Lung (tissue), 17 donors: ENCODE measurements at places on chromosomes 2 and 18.

DNA sequence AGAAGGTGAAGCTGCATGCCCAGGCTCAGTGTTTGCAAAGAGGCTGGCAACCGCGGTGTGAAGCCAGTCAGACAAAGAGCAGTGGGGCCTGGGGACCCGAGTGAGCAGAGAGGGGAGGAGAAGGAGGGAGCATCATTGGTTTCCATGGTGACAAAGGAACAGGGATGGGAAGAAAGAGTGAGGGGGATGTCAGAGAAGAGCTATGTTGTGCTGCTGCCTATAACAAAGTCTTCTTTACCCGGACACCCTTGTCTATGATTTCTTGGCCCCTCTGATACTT, 14.5 kb downstream of the TMEM247 start:
- DNase-seq, result no peak

DNA sequence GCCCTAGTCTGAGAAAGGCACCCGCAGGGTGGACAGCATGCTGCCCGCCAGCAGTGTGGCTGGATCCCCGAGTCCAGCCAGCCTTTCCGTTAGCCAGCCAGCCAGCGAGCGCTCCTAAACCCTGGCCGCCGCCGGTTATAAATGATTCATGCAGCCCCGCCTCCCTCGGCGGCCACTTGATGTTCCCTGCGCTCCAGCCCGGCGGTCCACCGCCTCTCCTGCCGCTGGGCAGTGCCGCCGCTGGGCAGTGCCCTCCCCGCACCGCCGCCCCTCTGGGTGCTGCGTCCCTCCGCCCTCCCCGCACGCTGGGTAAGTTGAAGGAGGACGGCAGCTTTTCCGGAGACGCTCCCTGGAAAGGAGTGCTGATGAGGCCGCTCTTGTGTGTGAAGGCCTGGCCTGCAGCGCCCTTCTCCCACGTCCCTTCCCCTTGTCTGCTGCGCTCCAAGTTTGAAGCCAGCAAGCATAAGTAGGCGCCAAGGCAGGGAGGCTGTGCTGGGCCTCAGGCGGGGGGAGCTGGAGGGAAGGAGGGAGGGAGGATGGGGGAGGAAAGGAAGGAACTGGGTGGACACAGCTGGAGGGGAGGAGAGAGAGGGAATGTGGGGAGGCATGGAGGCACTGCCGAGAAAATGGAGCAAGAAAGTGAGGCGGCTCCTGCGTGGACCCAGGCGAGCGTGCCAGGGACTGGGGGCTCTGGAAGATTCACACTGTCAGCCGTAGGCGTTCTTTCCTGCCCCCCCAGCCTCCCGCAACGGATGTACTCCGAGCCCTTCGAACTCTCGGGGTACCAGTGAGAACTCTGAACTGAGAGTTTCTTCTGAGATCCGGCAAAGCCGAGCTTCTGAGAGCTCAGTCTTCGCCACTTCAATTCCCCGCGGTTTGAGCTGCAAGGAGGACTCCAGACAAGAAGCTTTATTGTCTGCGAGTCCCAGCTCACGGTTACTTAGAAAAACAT, 131.9 kb downstream of the GLI2 start:
- peak; percentile 92 for DNase-seq

GRCh38 chr2:109694190-109694589, 80.0 kb downstream of the SOWAHC start:
- no peak for DNase-seq

DNA sequence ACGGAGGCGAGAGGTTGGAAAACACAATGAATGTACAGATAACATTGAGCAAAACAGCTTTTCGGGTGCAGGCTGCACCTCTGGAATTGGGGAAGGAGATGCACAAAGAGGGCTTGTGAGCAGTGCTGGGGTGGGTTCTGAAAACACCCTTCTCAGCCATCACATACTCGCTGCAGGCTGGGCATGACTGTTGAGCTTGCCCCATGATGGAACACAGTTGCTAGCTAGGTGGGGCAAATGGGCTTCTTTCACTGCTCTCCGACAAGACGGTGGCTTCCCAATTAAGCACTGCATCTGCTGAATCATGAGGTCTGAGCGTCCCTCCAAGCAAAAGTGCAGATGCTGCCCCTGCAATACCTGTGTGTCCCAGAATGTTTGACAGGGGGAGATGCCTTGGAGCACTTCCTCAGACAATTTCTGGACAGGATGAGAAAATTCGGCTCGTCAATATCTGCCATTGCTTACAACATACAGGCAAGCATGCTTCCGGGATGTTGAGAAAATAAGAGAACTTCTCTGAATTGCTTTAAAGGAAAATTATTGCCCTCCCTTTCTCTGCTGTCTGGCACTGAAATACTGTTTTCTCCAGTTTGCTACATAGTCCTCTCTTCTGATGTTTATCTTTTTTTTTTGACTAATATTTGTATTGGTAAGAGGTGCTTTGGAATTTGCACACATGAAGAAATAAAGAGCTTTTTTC, 77.3 kb upstream of the SH3BP4 start:
- DNase-seq, result no peak

DNA sequence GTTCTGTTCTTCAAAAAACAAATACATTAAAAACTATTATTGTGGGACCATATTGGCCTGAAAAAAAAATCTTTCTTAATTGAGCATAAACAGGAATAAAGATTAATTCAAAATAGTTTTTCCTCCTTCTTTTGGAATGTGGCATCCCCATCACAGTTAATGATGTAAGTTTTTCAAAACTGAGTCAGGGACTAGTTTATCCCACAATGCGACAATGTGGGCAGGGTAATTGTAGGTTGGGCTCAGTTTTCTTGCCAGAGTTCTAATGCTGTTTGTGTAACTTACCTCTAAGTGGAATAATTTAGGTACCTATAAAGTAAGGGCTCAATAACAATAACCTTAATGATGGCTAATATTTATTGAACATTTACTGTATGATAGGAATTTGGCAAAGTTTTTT, 82.0 kb downstream of the PMS1 start:
- no peak for DNase-seq

DNA sequence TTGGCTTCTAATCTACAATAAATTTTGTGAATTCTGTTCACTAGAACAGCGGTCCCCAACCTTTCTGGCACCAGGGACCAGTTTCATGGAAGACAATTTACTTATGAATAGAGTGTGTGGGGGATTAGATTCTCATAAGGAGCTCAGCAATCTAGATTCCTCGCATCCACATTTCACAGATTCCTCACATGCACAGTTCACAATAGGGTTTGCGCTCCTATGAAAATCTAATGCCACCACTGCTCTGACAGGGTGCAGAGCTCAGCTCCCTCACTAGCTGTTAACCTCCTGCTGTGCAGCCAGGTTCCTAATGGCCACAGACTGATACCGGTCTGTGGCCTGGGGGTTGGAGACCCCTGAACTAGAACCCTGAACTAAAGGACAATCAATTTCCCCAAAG, 1568.6 kb upstream of the NXPH2 start:
- DNase-seq, result no peak

DNA sequence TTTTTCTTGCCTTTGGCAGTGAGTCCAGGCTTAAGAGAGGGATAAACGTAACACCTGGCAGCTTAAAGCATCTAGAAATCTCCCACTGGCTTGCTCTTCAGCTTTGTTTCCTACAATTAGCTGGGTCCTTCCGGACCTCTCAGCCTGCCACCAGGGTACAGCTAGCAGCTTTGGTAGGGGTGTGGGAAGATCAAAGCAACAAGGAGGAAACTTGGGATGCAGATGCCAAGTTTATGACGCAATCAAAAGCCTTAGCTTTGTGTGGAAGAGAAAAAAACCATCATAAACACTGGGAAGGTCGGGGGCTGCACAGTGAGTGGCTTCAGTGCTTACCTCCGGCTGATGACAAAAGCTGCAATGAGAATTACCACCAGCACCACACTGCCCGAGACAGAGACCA, 116.9 kb downstream of the EPHA4 start:
- DNase-seq, result peak; percentile 64

- DNase-seq, result no peak
Measured at GRCh38 chr2:236572482-236572881, 2.9 kb downstream of the ACKR3 start.

GRCh38 chr2:223055836-223056235, 3.8 kb downstream of the KCNE4 start:
- DNase-seq, result peak; percentile 61

DNA sequence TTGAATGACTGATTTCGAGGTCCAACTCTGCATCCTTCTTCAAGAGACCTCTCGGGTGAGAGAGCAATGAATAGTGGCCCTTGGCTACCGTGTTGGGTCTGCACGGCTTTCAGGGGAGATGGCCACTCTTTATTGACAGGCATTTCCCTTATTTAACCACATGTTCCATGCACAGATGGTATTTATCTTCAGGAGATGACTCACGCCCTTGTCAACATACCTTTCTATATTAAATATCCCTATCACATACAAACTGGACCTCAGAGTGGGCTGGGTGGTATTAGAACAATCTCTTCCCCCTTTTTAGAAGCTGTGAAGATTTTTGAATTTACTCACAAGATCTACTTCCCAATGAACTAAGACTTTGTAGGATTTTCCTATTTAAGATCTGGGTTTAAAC, 109.6 kb upstream of the CDC42EP3 start:
- DNase-seq, result no peak

DNA sequence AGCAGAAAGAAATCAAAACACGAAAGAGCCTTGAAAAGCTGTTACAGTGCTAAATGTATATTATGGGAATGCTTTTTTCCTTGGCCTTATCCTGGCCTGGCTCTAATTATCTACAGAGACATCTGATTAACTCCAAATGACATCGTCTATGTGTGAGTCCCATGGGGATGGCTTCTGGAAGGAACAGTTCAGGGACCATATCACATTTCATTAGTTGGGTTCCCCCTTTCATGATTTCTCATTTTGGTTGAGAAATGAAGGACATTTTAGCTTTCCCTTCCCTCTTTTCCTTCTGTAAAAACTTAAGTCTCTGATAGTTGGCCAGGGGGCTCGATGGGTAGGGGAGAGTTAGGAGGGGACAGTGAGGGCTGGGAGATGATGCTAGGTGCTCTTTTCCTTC, 116.7 kb downstream of the PRKCE start:
- DNase-seq, result no peak

DNA sequence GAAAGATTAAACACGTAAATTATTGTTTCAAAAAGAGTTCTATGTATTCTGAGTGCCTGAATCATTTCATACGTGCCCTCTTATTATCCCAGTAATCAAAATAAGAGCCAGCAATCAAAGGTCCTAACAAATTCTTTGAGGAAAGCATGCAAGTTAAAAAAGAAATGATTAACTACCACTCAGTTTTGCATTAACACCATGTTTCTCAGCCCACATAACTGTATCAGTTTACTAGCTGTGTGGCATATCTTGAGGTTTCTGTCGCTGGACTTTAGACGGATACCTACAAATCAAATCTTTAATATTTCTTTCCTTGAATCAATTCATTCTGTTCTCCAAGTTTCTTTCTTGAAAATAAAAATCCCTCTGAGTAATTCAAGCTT, 668.9 kb upstream of the CHAC2 start:
- no peak for DNase-seq
